CD4-positive, alpha-beta T cell treated with Interleukin-10 for 1 hour (primary cell): ENCODE measurements at places on chromosomes 6 and 20.

- no peak for DNase-seq
These were observed 899.6 kb upstream of the SLC35B3 start for GRCh38 chr6:9334979-9335378.

DNA sequence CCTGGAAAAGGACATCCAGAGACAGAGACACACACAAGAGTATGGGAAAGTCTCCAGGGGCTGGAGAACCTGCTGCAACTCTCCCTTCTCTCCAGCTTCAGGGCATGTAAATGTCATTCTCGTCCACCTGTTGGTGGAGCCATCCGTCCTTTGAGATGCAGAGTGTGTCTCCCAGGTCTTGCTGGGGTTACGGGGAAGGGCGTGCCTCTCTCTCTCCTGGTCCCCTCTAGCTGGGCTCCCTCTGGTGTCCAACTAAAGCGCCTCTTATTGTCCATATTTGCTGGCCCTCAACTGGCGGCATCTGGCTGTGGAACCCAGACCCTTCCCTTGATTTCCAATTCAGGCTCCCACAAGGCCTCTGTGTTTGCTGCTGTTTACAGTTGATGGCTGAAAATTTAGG is 244.1 kb downstream of the BMP7 start:
- DNase-seq: no peak

GRCh38 chr6:168994956-168995355 is 258.7 kb downstream of the THBS2 start:
- no peak for DNase-seq

DNA sequence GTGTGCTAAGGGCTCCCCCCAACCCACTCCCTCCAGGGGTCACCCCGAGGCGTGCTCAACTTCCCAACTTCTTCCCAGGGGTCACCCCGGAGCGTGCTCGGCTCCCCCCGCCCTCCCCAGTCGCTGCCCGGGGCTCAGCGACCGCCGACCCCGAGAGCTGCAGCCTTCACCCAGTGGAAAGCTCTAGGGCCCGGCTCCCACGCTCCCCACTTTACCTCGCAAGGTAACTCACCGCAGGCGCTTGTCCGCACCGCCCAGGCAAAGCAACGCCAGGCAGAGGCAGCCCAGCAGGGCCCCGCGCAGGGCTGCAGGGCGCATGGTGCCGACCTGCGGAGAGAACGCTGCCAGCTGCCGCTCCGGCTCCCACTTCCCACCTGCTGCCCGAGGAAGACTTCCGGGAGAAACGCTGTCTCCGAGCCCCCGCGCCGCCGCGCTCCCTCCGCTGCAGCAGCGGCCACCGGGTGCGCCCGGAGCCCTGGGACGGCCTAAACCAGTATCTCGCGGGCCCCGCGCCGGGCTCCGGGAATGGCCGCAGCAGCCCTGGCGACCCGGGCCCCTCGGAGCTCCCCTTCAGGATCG is 396 bp downstream of the RNASET2 start:
- no peak for DNase-seq

DNA sequence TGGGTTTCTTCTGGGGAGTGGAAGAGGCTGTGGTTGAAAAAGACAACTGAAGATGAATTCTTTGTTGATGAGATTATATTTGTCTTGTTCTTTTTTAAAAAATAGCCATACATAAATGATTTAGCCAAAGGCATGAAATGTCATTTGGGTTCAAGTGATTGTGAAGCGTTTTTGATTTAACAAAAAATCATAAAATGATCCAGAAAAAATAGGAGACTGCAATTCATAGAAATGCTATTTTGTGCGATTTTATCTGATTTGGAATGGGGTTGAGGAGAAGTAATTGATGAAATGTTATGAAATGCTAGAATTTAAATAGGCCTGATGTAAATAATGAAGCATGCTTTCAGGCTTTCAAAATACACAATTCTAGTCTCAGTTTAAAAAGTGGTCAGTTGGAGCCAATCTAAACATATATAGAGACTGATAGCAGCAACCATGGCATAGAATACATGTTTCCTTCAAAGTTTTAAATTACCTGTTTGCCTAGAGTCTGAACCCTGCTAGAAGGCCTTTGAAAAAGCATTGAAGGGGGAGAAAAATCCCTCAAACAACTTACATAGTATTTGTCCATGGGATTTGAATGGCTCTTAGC is 21.8 kb downstream of the PFDN4 start:
- no peak for DNase-seq

DNA sequence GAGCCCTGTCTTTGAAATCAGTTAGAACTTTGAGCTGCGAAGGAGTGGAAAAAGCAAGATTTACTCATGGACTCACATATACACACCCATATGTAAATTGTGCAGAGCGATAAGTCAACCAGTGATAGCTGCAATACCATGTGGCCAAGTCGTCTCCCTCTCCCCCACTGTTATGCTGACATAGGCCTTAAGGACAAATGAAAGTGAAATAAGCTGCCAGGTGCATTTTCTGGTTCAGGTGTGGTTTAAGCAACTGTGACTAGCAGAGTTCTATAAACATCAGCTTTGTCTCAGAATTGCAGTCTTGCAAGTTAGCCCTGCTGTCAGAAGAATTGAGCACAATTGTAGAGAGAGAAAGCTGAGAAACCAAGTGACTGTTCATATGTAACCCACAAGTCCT is 9.6 kb downstream of the FAM83B start:
- no peak for DNase-seq

DNA sequence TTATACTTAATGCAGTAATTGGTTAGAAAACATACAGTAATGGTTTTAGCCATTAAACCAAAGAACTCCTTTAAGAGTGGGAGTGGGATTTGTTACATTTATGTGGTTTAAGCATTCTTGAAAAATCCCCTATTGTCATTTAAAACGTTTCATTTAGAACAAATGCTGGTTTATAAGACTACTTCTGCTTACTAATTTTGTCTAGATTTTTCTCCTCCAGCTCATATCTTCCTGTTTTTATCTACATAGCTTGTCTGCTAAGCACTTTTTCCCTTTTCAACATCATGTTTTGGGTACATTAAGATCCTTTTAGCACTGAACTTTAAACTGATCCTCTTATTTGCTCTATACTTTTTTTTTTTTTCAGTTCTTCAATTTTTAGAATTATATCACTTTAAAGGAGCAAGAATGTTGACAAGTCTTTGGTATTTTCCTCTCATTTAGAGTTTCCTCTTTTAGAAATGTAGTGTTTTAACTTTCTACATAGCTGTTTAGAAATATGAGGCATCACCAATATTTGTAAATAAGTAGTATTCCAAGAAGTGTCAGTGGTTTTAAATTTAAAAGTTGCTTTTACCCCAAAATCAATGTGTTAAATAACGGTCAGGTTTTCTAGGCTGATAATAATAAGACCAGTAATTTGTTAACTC is 80.9 kb downstream of the SESN1 start:
- DNase-seq: no peak

GRCh38 chr20:42432496-42433334 is 757.0 kb downstream of the PTPRT start:
- DNase-seq: no peak

DNA sequence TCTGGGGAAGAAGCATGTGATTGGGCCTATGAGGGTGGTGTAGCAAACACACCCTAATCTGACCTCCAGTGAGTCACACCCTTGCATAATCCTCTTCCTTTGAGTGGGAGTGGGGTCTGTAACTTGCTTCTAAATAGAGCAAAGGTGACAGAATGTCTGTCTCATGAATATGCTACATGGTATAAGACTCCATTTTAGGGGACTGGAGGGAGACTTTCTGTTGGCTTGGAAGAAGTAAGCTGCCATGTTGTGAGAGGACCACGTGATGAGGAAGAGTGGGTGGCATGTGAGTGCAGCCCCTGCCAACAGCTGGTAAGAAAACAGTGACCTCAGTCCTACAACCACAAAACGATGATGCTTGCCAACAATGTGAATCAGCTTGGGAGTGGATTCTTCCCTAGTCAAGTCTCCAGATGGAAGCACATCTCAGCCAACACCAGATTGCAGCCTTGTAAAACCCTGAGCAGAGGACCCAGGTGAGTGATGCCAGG is 3.7 kb downstream of the AK9 start:
- DNase-seq: no peak

GRCh38 chr6:3319610-3320200 is 61.0 kb downstream of the PSMG4 start:
- DNase-seq: no peak

- no peak for DNase-seq
These were observed 34.0 kb upstream of the MMS22L start for GRCh38 chr6:97316978-97317377.

- no peak for DNase-seq
These were observed 462 bp upstream of the SLC35B3 start for GRCh38 chr6:8435845-8436168.

- no peak for DNase-seq
These were observed 175.2 kb downstream of the CDKAL1 start for GRCh38 chr6:20709451-20709850.

GRCh38 chr6:43271944-43272343 is 26.1 kb upstream of the SLC22A7 start:
- DNase-seq: no peak

GRCh38 chr6:17485181-17485580 is 91.8 kb downstream of the CAP2 start:
- DNase-seq: no peak
